ENCODE measurements at places on chromosomes 16 and 17.

DNA sequence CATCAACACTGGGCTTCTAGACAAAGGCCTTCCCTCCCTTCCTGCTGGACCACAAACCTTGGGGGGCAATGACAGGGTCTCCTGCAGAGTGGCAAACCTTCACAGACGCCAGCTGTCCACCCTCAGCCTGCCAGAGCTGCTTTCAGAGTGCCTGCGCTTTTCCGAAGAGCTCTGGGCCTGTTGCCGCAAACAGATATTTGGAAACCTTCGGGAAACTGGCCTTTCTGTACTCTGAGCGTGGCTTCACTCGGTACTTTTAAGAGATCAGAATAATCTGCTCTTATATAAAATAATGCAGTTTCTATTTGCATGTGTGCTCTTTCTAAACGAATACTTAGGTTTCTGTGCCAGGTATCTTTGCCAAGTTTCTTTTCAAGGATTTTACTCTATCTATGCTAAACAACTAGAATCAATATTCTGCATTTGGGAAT is 152.1 kb upstream of the CHMP6 start:
- DNase-seq, result no peak

GRCh38 chr17:63358111-63358839 is 87.8 kb downstream of the CYB561 start:
- DNase-seq, result peak; percentile 75

DNA sequence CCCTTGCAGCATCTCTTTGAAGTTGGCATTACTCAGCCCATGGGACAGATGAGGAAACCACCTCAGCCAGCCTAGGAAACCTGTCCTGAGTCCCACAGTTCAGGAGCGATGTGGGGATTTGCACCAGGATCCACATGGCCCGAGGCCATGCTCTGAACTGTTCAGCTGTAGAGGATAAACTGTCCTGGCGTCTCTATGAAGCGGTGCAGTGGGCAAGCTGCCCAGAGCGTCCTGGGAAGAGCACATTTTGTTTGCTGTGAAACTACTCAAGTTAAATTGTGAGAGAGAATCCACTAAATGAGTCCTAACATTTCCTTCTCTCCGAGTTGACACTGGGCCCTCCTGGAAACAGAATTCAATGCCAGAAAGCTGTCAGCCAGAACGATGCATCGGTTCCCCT is 276.6 kb upstream of the TNRC6C start:
- DNase-seq, result no peak

DNA sequence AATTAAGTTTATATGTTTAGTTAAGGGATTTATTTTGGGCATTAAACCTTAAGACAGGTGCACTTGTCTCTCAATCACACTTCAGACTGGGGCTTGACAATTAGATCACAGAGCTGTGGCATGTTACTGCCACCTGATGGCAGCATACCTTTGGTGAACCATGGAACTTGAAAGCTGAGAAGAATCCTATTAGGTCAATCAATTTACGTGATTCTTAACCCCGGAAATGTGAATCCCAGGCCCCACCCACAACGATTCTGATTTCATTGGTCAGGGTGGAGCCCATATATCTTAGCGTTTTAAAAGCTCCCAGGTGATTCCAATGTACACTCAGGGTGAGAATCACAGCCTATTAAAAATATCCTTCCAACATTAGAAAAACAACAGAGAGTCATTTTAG is 91.0 kb downstream of the GSG1L start:
- DNase-seq, result no peak

DNA sequence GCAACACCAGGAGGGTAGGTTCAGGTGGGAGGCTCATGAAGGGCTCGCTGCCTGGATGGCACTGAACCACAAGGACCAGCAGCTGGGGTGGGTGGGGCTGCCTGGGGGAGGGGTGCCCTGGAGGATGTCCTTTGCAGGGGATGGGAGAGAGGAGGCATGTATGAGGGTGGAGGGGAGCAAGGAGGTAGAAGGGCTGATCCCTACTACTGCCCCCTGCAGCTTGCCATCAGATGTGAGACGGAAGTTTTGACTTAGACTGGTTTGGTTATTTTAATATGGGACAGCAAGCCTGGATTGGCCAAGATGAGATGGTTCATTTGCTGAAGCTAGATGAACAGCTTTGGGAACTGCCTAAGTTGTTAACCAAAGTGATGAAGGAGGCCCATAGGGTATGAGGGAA is 115.9 kb downstream of the SEC14L1 start:
- DNase-seq, result no peak
